ENCODE measurements at places on chromosomes 4 and X. TPM values are rescaled to one million over a fixed set of nuclear protein-coding genes. Genes with fewer than 3 reads are reported as not detected.
A peak's percentile ranks its signal among the peaks of the same experiment; 100 is the strongest.

Gene CWH43
- total RNA-seq = not detected

Gene CDX4
- not detected for total RNA-seq

Gene FAM90A26
- not detected for total RNA-seq

Gene PPP1R3F
- total RNA-seq = 3.2 TPM

Gene HTRA3
- 0.15 TPM for total RNA-seq

Gene PLP1
- not detected for total RNA-seq

Gene GPAT3
- 0.16 TPM for total RNA-seq

DNA sequence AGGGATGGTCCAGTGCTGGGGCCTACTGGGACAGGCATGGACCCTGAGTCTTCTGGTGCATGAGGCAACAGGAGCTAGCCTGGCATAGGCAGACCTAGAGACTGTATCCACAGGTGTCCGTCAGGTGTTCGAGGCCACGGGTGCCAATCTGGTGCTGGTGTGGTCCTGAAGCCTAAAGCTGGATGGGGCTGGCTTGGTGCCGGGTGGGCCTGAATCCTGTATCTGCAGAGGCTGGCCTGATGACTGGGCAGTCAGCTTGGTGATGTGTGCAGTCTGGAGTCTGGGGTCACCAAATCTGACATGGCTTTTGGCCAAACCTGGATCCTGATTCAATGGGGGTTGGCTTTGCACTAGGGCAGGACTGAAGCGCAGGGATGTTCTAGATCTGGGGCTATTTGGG lies 269.8 kb upstream of the GRIA3 start:
- DNase-seq = no peak

GRCh38 chr4:78459327-78459726 lies 92.2 kb upstream of the ANXA3 start:
- DNase-seq = no peak

DNA sequence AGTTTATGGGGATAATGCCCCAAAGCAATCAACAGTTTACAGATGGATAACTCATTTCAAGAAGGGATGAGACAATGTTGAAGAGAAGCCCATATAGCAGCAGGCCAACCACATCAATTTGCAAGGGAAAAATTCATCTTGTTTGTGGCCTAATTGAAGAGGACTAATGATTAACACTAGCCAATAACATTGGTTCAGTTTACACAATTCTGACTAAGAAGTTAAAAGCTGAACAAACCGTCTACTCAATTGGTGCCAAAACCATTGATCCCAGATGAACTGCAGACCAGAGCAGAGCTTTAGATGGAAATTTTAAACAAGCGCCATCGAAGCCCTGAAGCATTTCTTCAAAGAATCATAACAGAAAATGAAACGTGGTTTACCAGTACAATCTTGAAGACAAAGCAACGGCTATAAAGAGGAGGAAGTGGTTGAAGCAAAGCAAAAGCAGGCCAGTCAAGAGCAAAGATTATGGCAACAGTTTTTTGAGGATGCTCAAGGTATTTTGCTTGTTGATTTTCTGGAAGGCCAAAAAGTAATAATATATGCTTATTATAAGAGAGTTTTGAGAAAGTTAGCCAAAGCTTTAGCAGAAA lies 20.5 kb upstream of the BLTP1 start:
- DNase-seq = no peak

DNA sequence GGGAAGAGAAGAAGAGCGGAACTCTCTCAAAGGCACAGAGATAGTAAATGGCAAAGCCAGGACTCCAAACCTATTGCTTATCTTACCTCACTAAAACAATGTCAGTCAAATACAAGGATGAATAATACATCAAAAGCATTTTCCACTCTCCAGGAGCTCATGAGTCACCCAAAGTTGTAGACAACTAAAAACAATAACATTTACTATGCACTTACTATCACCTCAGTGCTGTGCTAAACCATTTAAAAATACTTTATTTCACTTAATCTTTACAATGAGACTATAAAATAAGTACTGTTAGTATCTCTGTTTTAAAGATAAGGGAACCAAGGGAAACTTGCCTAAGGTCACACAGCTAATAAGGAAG lies 163.2 kb upstream of the SPANXC start:
- DNase-seq = no peak

DNA sequence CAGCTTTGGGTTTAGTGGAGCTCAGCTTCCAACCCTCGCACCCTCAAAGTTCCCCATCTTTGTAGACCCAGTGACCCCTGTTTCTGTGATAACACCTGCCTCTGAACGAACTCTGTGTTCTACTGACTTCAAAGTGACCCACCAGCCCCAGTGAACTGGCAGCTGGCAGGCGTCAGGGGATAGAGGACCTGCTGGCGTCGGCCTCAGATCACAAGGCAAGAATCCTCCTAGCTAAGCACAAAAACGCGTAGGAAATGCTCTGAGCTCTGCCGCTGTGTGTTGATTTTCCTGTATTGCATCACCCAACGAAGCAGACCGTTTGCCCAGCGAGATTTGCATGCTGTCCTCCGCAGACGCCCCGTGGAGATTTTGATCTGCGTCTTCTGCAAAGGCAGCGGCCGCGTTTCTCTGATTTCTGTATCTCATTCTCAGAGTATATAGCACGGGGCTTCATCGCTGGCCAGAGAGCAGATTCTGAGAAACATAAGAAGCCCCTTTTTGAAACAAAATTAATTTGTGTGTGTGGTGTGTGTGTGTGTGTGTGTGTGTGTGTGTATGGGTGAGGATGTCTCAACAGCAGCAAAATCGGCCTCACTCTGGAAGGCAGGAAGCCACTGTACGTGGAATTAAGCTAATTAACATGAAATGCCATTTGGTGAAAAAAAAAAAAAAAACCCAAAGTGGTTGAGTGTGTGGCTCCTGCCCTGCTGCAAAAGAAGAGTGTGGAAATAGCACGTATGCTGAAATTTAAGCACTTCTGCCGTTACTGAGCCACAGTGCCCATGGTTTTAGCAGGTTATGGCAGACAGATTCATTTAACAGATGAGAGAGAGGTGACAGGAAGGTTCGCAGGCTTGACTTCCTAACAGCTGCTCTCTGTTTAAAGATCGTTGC lies 29.2 kb upstream of the ASMTL start:
- DNase-seq = peak; percentile 87

GRCh38 chr4:71389149-71389827 lies 50.5 kb downstream of the SLC4A4 start:
- DNase-seq = peak; percentile 81

- no peak for DNase-seq
These were observed 41.0 kb downstream of the CEP135 start for GRCh38 chr4:55989766-55990165.

DNA sequence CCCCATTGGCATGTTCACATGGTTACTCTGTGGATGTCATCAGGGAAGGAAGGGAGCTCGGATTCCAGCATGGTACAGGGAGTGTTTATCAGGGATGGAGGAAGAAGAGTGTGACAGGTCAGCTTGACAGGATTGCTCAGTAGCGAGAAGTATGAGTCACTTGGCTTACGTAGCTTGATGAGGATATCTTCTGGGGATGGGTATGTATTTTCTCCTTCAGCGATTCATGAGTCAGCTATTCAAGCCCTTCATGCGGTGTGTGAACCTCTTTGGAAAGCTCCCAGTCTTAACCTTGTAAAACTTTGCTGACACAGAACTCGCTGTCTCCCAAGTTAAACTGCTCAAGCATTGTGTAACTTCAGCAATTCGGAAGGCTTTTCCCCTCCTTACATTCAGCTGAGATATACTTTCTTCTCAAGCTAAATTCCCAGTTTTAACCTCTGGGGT lies 275.4 kb downstream of the ARHGAP10 start:
- DNase-seq = peak; percentile 66

DNA sequence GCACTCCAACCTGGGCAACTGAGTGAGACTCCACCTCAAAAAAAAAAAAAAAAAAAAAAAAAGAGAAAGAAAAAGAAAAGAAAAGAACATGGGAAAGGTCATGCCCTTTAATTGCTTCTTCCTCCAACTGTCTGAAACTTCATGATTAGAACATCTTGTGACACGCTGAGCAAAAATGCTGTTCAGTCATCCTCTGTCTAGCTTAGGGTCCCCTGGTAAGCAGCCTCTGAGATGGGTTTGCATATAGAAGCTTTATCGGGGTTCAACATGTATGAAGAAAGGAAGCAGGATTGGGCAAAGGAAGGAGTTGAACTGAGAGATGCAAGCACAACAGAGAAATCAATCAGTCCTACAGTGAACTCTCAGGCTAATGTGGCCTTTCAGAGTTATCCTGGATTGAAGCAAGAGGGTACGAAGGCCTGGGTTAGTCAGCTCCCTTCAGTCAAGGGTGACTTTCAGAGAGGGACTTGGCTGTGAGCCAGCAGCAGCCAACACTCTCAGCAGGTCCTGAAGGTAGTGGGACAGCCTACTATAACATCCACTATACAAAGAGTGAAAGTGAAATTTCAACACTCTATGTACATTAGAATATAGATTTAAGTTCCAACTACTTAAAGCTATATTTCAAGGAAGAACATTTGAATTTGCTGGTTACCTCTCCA lies 11.4 kb downstream of the MAOB start:
- no peak for DNase-seq

GRCh38 chrX:130263016-130263415 lies 5.7 kb downstream of the ZNF280C start:
- no peak for DNase-seq

- DNase-seq = peak; percentile 57
These were observed 13.7 kb downstream of the DDX60 start for GRCh38 chr4:168304744-168305459.

DNA sequence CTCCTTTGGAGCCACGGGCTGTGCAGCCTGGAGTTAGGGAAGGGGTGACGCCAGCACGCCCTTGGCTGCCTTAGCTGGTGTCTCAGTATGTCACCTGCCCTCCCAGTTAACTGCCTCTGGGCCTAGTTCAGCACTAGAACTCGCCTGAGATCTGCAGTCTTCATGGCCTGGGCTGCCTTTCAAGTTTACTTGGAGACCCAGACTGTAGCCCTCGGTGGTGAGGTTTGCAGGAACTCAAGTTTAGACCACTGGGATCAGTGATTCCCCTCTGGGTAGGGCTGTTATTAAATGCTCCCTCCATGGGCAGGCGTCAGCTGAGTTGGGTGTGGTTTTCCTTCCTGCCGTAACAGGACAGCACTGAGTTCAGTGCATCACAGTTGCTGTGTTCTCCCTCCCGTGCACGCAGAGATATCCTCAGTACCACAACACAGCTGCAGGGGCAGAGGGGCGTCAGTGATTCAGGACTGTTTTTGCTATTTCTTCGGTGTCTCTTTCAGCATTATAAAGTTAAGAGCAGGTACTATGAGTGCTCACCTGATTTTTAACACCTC lies 30.5 kb downstream of the PLAC8 start:
- DNase-seq = no peak

GRCh38 chr4:123659730-123660129 lies 263.1 kb downstream of the SPRY1 start:
- no peak for DNase-seq

- DNase-seq = no peak
These were observed 67.7 kb upstream of the SPANXN2 start for GRCh38 chrX:143788265-143788664.

- DNase-seq = no peak
These were observed 68.5 kb downstream of the UBA6 start for GRCh38 chr4:67632492-67632891.

GRCh38 chrX:44011506-44011905 lies 38.3 kb upstream of the NDP start:
- no peak for DNase-seq

- DNase-seq = no peak
These were observed 114.4 kb downstream of the NAA11 start for GRCh38 chr4:79211490-79211889.

DNA sequence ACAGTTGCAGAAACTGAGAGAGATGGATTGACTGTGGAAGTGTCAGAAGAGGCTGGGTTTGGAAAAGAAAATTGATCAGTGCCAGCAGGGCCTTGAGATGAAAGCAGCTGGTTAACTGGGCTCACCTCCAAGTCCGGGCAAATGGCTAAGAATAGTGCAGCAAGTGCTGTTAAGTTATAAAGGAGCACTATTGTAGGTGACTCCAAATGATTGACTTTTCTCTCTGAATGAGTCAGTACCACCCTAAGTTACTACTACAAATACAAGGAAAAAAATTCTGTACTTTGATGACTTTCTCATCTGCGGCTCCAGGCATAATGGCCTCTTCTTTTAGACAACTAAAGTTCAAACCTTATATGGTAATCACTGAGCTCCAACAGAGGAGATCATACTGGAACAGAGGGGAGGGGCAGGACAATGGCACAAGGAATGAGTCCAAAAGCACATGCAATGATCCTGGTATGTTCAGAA lies 733.4 kb upstream of the INTU start:
- peak; percentile 41 for DNase-seq

- no peak for DNase-seq
These were observed 58.3 kb downstream of the EVC2 start for GRCh38 chr4:5650040-5650439.

- DNase-seq = no peak
These were observed at the start of gene RAI2 for GRCh38 chrX:17860811-17861488. RAI2 (minus strand) TSS chrX:17861298; CDS start chrX:17802010, 59,288 bp downstream.

- DNase-seq = no peak
These were observed 43.8 kb upstream of the WDR1 start for GRCh38 chr4:10160281-10160856.

DNA sequence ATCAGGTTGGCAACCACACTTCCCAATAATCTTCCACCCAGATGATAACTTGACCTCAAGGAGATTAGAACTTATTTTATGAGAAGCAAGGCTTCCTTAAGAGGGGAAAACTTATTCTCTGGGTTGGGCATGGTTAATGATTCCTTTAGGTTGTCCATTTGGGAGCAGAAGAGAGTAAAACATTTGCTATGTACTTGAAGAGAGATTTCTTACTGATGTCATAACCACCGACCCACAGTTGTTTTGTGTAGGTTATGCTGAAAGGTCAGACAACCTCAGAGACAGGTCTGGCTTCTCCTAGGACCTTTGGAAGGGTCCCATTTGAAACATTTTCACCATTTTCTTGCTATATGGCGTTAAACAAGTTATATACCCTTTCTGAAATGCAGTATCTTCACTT lies 56.1 kb downstream of the FAM114A1 start:
- no peak for DNase-seq

GRCh38 chrX:76155786-76156185 lies 17.1 kb upstream of the PBDC1 start:
- DNase-seq = no peak

DNA sequence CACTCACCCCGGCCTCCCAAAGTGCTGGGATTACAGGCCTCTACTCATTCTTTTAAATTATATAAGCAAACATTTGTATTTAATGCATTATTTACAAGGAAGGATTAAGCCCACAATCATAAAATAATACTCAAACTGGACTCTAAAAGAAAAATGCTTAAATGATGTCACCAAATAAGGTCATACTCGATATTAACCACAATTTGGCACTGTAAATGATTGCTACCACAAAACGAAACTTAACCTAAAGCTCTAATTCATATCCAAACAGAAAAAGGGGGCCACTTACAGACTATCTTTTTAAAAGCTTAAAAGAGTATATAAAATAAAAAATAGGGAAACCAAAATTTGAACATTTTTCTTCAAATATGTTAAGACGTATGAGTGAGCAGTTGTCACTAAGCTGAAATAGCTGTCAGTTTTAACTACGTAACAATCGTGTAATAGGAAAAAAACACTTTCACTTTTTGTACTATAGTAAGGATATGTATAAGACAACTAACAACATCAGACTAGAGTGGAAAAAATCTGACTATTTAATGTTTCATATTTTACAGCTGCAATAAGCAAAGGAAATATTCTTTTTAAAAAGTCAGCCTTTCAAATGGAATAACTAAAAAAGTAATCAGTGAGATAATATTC lies 108.2 kb upstream of the GPR34 start:
- DNase-seq = no peak

GRCh38 chrX:9420275-9421265 lies 44.3 kb upstream of the TBL1X start:
- DNase-seq = peak; percentile 47

GRCh38 chrX:84441143-84441542 lies 61.1 kb downstream of the HDX start:
- no peak for DNase-seq

GRCh38 chr4:10960389-10960788 lies 275.8 kb upstream of the CLNK start:
- DNase-seq = no peak
